ENCODE measurements at places on chromosomes 12 and 14.

DNA sequence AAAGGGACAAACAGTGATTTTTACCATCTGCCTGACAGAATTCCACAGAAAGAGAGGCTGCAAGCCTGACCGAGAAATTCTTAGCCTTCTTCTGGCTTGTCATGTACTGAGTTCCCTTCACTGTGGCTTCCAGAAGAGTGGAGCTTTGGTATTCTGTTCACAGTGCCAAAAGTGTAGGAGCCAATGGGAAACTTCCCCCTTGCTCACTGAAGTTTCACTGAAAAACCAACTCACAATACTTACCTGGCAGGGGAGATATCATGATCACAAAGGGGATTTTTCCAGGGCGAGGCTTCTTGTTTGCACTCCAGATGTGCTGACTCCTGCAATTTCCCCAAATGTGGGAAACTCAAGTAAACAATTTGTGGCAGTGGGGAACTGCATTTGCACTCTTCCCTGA is 31.7 kb upstream of the MMP19 start:
- no peak for DNase-seq

DNA sequence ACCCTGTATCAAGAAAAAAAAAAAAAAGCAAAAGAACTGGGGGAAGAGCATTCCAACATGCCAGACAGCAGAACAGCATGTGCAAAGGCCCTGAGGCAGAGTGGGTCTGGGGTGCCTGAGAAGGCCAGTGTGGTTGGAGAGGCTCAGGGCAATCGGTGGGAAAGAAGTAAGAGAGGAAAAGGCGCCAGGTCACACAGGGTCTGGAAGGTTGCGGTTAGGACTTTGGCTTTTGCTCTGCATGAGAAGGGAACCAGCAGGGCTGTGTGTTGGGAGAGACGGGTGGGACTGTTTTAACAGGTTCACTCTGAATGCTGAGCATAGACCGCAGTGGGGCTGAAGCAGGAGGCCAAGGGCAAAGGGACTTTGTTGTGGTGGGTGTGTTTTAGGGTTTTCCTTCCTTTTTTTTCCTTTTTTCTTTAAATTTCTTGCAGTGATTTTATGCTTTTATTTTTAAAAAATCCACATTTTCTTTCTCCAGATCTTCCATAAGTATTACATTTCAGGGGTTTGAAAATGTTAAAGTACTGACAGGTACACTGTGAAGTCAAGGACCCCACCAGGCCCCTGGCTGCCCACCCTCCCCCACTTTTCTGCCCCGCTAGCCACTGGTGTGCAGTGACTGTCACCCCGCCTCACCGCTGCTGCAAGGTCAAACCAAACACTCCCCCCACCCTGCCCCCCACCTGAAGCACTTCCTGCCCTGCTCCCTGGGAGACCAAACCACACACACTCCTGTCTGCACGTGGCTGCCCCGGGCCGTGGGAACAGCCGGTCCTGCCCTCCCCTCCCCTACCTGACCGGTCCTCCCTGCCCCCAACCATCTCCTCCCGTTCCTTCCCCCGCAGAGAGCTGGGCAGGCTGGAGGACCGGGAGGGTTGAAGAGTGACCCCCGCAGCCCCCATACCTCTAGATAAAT is 30.0 kb downstream of the DTX1 start:
- DNase-seq: no peak

- no peak for DNase-seq
Observed at GRCh38 chr12:17060260-17060659, 454.3 kb upstream of the LMO3 start.

GRCh38 chr14:37579274-37579673 is 15.8 kb downstream of the FOXA1 start:
- no peak for DNase-seq

DNA sequence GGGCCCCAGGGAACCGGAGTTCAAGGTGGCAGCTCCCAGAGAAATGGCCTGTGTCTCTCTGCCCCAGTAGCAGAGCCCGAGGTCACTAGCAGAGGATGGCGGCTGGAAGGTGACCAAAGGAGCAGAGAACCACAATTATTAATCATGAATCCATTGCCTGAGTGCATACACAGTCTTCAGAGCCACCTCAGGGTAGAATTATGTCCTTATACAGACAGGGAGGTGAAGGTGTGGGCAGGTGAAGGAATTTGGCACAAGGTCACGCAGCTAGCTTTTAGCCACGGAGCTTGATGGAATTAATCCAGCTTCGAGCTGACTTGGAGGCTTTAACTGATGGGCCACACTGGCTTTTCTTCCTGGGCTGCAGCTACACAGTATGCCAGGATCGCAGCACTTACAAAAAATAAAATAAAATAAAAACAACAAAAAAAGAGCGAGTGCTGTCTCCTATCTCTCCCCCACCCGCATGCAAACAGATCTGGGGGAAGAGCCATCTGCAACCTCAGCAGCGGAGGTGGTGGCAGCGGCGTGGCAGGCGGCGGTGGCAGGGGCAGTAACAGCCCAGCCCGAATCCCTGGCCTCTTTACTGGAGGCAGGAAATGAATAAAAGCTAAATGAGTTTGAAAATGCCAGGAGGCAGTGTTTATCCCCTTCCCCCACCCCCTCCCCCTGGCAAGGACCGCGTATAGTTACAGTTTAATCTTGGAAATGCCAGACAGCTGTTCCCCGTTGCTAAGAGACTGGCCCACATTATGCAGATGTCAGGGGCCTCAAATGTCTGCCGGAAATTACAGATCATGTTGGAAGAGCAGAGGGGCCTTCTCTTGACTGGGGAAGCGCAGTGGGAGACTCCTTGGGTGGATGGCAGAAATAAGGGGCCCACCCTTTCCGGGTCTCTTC is 93.5 kb downstream of the LRRC74A start:
- DNase-seq: no peak

Data from NCI-H1930 (cell line).